ENCODE measurements at places on chromosomes 2 and 18. TPM values are rescaled to one million over a fixed set of nuclear protein-coding genes. Genes with fewer than 3 reads are reported as not detected.

SPP2 gene
- not detected for total RNA-seq

FTCDNL1 gene
- 2.1 TPM for total RNA-seq

HOXD12 gene
- total RNA-seq, result not detected

DSG4 gene
- total RNA-seq, result not detected

GPR55 gene
- 0.29 TPM for total RNA-seq

TWIST2 gene
- not detected for total RNA-seq

BOK gene
- total RNA-seq, result not detected

INHBB gene
- total RNA-seq, result not detected

CAVIN2 gene
- not detected for total RNA-seq

DNA sequence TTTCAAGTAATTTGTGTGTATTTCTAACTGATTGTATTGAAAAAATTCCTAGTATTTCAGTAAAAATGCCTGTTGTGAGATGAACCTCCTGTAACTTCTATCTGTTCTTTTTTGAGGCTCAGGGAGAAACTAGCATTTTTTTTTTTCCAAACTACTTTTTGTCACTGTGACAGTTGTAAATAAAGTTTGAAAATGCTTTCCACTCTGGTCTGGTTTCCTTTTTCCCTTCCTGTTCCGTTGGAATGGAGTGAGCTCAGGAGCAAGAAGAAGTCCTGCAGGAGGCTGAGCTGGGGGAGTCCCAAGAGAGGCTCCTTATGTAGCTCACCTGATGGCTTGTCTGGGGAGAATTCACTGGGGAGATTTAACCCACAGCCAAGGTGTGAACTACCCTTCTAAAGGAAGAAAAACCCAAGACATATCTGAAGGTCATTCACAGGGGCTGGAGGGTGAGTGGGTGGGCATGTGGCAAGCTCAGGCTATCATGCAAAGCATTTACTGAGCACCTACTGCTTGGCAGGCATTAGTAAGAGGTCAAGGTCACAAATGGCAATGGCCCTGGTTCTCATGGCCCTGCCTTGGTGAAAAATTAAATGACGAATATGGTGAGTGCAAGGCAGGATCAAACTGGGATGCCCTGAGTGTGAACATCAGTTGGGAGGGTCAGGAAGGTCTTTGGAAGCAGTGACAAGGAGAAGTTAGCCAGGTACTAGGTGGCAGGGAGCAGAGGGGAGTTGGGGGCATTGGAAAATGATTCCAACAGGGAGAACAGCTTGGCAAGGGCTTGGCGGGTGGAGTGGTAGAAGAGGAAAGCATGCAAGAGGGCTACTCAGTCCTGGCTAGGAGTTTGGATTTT is 28.7 kb downstream of the LBH start:
- no peaks in the 10 kb centered on the region for H3K27me3 ChIP-seq
- peaks cover 83% of the 10 kb centered on the region for H3K36me3 ChIP-seq
- no peak for DNase-seq
- peak overlapping the region; percentile 88 for H3K27ac ChIP-seq

DNA sequence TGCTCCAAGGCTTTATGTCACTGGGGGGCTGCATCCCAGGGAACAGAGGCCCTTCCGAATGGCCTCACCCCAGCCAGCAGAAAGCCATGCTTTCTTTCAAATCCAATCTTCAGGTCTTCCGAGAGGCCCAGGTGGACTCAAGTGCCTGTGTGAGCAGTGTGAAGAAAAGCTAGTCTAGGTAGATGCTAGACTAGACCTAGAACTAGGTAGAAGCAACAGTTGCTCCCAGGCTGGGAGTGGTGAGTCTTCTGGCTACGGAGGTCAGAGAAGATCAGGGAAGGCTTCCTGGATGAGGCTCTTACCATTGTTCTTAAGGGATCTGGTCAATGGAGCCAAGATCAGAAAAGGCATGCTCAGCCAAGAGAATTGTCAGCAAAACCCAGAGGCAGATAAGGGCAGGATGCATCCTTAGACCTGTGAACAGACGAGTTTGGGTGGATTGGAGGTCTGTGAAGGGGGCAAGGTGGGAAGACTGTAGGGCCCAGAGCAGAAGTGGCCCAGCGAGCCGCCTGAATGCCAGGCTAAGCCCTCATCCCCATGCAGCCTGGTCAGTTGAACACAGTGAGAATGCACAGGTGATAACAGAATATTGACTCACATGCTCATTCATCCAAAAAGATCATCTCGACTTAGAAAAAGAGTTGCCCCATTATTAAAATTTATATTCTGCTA is 110.8 kb downstream of the SMAD7 start:
- H3K4me1 ChIP-seq, result peaks cover 67% of the 10 kb centered on the region
- no peak overlapping the region for H3K4me3 ChIP-seq
- H3K27ac ChIP-seq, result peak overlapping the region; percentile 45
- no peak for DNase-seq
- H3K36me3 ChIP-seq, result no peaks in the 10 kb centered on the region
- H3K27me3 ChIP-seq, result peaks cover 2% of the 10 kb centered on the region

- H3K4me1 ChIP-seq, result no peaks in the 10 kb centered on the region
- no peaks in the 10 kb centered on the region for H3K36me3 ChIP-seq
- H3K27me3 ChIP-seq, result peaks cover 3% of the 10 kb centered on the region
Observed at GRCh38 chr2:12363138-12363537, 353.6 kb upstream of the TRIB2 start.

- no peaks in the 10 kb centered on the region for H3K4me1 ChIP-seq
- H3K4me3 ChIP-seq, result no peak overlapping the region
- no peak for DNase-seq
- no peak overlapping the region for H3K27ac ChIP-seq
Observed at GRCh38 chr2:6810961-6811360, 54.7 kb downstream of the CMPK2 start.

DNA sequence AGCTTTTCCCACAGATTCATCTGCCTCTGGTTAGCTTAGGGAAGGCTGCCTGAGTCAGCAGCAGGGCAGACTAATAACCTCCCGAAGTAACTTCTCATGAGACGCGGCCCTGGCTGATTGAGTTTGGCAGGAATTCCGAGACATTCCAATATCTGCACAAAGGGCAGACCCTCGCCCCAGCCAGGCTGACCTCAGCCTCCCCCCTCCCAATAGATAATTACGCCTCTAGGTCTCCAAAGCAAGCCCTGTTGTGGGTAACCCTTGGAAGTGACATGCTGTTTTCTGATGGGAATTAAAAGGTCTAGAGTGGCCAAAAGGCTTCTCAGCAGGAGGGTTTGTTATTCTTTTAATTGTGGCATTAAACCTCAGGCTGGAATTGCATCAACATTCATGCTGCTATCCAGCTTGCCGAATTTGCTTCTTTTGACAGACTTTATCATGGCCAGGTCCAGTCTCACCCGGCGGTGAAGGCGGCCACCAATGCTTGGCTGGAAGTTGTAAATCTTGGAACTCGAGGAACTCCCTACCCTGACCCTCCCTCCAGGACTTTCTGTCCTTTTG is 98.0 kb upstream of the SLC14A2 start:
- DNase-seq, result no peak
- H3K27me3 ChIP-seq, result no peaks in the 10 kb centered on the region
- H3K4me1 ChIP-seq, result peaks cover 5% of the 10 kb centered on the region
- no peak overlapping the region for H3K27ac ChIP-seq
- H3K4me3 ChIP-seq, result no peak overlapping the region
- no peaks in the 10 kb centered on the region for H3K36me3 ChIP-seq

GRCh38 chr2:22167256-22167655 is 1043.5 kb downstream of the TDRD15 start:
- no peak for DNase-seq
- no peak overlapping the region for H3K4me3 ChIP-seq
- no peaks in the 10 kb centered on the region for H3K27me3 ChIP-seq
- H3K27ac ChIP-seq, result no peak overlapping the region
- no peaks in the 10 kb centered on the region for H3K4me1 ChIP-seq

DNA sequence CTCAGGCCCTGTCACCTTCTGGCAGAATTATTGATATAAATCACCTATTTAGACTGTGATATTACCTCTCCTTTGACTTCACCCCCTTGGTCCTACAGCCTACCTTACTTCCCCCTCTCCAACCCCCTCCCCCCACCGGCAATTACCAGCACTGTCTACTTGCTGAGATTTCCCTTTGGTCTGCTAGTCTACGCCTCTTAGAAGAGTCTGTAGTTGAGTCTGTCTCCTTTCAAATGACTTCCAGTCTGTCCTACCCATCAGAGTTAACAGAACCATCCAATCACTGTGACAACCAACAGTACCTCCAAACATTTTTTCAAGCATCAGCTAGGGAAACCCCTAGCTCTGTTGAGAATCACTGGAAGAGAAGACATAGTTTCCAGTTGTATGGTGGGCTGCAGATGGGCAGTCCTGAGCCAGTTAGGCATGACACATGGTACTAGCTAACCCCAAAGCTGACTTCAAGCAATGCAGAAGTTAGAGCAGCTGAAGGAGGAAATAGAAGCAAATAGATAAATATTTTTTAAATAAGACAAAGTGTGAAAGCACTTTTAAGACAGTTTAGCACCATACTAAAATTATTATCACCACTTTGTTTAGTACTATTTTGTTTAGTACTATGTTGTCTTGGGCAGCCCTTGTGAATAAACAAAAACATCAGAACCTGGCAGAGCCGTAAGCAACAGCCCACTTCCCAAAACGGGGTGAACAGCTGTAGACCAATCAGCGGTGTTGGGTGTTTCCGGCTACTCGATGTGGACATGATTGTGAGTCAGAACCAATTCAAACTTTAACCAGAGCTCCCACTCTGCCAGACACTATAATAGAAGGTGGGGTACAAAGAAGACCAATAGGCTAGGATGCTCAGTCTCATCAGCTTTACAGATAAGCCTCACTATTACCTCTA is 2.7 kb upstream of the ASNSD1 start:
- H3K36me3 ChIP-seq, result peaks cover 1% of the 10 kb centered on the region
- H3K4me1 ChIP-seq, result peaks cover 37% of the 10 kb centered on the region
- peak overlapping the region; percentile 46 for H3K4me3 ChIP-seq
- no peak for DNase-seq

GRCh38 chr2:11533278-11534070 is at the start of gene GREB1:
Gene GREB1, plus strand, starts transcription at chr2:11534045. Its CDS starts 22,570 bp downstream, at chr2:11556615.
- no peaks in the 10 kb centered on the region for H3K4me1 ChIP-seq
- no peak for DNase-seq
- no peak within 1 kb of the TSS for H3K27ac ChIP-seq
- no peaks in the 10 kb centered on the region for H3K36me3 ChIP-seq
- H3K27me3 ChIP-seq, result peaks cover 24% of the 10 kb centered on the region

DNA sequence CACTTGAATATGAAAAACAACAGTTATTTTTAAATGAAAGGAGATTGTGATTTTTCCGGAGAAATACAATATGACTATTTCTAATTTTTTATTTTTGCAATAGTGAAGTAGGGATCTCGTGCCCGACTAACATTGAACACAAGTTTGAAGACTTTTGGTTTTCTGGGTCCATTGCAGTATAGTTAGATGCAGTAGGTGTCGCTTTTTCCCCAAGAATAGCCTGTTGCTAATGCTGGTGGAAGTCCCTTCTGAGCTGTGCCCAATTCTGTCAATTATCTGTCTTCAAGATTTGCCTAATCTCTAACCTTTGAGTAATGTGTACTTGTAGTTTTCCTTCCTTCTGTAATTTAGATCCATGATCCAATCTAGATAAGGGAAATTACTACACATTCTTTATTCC is 36.5 kb downstream of the SEMA4F start:
- H3K27ac ChIP-seq, result no peak overlapping the region
- no peaks in the 10 kb centered on the region for H3K4me1 ChIP-seq

GRCh38 chr18:47701134-47701533 is 229.3 kb downstream of the SMAD2 start:
- DNase-seq, result no peak
- H3K4me1 ChIP-seq, result no peaks in the 10 kb centered on the region
- no peak overlapping the region for H3K4me3 ChIP-seq
- no peaks in the 10 kb centered on the region for H3K36me3 ChIP-seq
- no peak overlapping the region for H3K27ac ChIP-seq

GRCh38 chr2:108348816-108349570 is 28.8 kb upstream of the SULT1C4 start:
- no peaks in the 10 kb centered on the region for H3K27me3 ChIP-seq
- no peaks in the 10 kb centered on the region for H3K36me3 ChIP-seq
- H3K4me3 ChIP-seq, result no peak overlapping the region
- no peaks in the 10 kb centered on the region for H3K4me1 ChIP-seq

GRCh38 chr18:78554944-78555608 is 424.5 kb upstream of the SALL3 start:
- no peaks in the 10 kb centered on the region for H3K27me3 ChIP-seq
- no peak for DNase-seq
- H3K27ac ChIP-seq, result no peak overlapping the region
- H3K36me3 ChIP-seq, result no peaks in the 10 kb centered on the region
- no peak overlapping the region for H3K4me3 ChIP-seq

DNA sequence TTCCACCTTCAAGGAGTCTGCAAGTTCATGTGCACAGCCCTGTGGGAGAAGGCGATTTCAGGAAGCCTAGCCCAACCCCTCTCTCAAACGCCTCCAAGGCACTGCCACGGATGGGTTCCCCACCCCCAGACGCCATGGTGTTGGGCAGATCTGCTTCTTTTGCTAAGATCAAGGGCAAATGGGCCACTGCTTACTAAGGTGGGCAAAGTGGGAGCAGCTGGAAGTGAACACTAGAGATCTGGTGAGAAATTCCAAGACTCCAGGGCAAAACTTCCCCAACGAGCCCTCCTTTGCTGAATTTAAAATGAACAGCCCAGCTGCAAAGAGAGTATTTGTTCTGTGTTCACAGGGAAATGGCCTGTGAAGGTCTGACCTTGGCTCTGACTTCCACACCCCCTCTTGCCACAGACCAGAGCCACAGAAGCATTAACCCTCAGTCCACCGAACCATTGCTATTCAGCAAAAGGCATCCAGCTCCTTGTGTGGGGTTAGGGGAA is 45.1 kb upstream of the ZBTB7C start:
- no peak overlapping the region for H3K4me3 ChIP-seq
- DNase-seq, result no peak
- peaks cover 11% of the 10 kb centered on the region for H3K4me1 ChIP-seq
- H3K27me3 ChIP-seq, result peaks cover 46% of the 10 kb centered on the region

GRCh38 chr18:44986933-44987332 is 306.2 kb downstream of the SETBP1 start:
- no peak overlapping the region for H3K4me3 ChIP-seq
- no peak overlapping the region for H3K27ac ChIP-seq
- DNase-seq, result no peak
- H3K4me1 ChIP-seq, result no peaks in the 10 kb centered on the region
- no peaks in the 10 kb centered on the region for H3K27me3 ChIP-seq
- H3K36me3 ChIP-seq, result no peaks in the 10 kb centered on the region

DNA sequence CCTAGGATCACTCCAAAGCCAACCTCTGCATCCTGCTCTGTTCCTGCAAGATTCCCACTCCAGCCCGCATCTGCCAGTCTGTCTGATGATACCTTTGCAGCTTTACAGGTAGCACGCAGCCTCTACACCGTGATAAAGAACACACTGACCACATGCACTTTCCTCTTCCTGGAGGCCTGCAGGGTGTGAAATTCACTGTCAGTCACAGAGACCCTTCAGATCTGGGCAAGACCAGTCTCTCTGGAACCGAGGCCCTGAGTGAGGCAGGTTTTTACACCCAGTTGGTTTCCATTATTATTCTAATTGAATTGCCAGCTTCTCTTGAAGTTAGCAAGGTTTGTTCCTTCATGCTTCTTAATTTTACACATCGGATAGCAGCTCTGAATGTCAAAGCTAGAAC is 30.5 kb upstream of the TWIST2 start:
- peaks cover 7% of the 10 kb centered on the region for H3K27me3 ChIP-seq
- no peaks in the 10 kb centered on the region for H3K36me3 ChIP-seq
- no peak for DNase-seq
- H3K27ac ChIP-seq, result no peak overlapping the region
- H3K4me3 ChIP-seq, result no peak overlapping the region
- no peaks in the 10 kb centered on the region for H3K4me1 ChIP-seq

- H3K36me3 ChIP-seq, result no peaks in the 10 kb centered on the region
- no peaks in the 10 kb centered on the region for H3K27me3 ChIP-seq
- H3K4me3 ChIP-seq, result no peak overlapping the region
- no peak for DNase-seq
Observed at GRCh38 chr18:21980744-21981143, 188.6 kb upstream of the GATA6 start.

GRCh38 chr2:201008296-201008829 is 44.9 kb upstream of the ORC2 start:
- H3K27me3 ChIP-seq, result no peaks in the 10 kb centered on the region
- H3K4me1 ChIP-seq, result no peaks in the 10 kb centered on the region
- H3K27ac ChIP-seq, result no peak overlapping the region
- peaks cover 24% of the 10 kb centered on the region for H3K36me3 ChIP-seq
